ENCODE measurements at places on chromosomes 5 and 9.

DNA sequence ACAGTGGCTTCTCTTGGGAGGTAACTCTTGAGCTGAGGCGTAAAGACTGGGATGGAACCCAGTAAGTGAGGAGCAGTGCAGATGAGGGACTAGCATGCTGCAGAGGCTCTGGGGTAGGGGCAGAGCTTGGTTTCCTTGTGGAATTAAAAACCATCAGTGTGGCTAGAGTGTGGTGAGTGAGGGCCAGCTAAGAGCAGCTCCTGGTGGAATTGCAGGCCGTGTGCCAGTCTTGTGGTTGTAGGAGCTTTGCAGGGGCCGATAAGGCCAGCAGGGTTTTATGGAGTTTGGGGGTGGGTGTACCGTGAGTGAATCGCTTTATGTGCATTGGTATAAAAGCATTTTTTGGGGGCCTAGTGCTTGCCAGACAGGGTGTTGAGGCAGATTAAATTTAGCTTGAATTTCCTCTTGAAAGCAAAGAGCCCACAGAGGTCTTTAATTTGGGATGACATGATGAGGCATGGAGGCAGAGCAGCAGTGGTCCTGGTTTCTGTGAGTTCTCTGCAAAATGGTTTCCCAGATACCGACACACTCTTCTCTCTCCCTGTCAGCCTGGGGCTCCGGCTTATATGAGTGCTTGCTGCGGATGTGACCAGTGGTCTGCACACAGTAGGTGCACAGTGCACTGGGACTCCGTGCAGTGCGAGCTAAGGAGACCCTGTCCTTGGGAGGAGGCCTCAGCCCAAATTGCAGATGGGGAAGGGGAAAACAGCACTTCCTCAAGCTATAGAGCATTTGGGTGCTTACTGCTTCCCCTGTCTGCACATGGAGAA lies 176.4 kb upstream of the PITX1 start:
- DNase-seq = no peak

DNA sequence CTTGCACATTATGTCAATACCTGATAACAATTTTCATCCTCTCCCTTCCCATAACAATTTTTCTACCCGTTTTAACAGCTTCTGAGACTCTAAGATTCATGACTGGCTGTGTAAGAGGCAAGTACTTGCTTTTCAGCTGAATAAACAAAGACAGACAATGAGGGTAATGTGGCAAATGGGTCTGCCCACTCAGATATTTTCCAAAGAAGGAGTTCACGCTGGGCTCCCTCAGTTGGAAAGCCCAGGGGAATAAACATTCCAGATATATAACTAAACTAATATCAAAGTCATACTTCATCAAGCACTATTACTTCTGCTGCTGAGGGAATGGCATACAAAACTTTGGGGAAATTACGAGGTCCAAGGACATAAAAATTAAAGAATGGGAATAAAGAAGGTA lies 24.4 kb downstream of the MEGF9 start:
- peak; percentile 52 for DNase-seq

DNA sequence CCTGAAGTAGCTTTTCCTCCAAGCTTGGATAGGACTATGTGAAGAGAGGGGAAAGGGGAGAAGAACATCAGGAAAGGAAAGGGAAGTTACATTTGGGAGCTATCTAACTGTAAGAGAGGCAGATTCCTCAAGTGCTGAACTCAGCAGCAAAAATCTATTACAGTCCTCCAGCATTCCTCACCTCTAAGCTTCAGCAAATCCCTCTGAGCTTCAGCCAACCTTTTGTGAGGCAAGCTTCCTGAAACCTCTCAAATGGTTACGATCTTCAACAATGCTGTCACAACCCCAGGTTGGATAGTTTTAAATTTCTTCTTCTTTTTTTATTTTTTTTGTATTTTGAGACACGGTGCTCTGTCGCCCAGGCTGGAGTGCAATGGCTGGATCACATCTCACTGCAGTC lies 2.5 kb upstream of the RNF38 start:
- DNase-seq = no peak

DNA sequence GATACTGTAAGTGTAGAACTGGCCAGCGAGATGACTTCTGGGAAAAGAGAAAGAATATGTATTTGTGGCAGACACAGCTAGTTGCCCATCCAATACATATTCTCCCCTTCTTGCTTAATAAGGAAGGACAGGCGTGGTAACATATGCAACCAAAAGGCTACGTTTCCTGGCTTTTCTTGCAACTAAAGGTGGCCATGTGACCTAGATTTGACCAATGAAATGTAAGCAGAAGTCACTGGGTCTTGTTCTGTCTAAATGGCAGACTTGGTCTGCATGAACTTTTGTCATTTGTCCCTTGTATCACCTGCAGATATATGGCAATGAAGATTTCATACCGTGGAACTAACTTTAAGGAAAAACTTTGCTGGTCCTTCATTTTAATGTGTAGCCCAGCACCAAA lies 183.8 kb downstream of the CDH12 start:
- DNase-seq = no peak

GRCh38 chr5:145543968-145544367 lies 291.2 kb downstream of the PRELID2 start:
- DNase-seq = no peak

- no peak for DNase-seq
Measured at GRCh38 chr9:126347093-126347492, 20.5 kb downstream of the MVB12B start.

- no peak for DNase-seq
Measured at GRCh38 chr5:149210968-149211490, 60.6 kb upstream of the AFAP1L1 start.

DNA sequence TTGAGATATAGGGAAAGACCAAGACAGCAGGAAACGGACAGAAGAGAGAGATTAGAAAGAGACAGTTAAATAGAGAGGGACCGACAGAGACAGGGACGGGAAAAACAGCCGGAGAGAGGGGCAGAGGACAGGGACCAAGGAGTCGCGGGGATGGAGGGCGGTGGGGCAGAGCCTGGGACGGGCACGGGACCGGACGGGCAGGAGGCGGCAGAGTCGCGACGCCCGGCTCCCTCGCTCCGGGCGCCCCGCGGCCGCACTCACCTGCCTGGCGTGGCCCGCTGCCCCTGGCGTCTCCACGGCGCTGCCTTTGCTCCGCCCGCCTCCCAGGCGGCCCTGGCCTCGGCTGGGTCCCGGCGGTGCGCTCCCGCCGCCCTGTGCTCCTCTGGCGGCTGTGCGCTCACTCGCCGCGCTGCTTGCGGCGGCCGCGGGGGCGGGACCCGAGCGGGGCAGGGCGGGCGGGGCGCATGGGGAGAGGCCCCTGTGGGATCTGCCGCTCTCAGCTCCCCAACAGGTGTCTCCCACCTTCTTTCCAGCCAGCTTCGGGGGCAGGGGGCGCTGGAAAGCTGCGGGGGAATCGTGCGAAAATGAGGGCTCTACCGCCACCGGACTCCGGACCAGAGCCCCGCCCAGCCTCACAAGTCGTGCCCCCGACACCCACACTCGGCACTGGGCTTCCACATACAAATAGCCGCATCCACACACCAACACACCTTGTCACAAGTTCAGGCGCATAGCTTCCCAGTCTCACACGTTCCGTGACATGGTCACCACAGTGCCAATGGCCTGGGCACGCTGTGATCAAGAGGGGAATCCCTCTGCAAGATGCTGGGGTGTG lies at the start of gene ARID3C:
TSS of gene ARID3C (minus strand) at position 411 of the 835 bp plus-strand sequence. CDS start 1,052 bp downstream, outside the sequence.
- no peak for DNase-seq

DNA sequence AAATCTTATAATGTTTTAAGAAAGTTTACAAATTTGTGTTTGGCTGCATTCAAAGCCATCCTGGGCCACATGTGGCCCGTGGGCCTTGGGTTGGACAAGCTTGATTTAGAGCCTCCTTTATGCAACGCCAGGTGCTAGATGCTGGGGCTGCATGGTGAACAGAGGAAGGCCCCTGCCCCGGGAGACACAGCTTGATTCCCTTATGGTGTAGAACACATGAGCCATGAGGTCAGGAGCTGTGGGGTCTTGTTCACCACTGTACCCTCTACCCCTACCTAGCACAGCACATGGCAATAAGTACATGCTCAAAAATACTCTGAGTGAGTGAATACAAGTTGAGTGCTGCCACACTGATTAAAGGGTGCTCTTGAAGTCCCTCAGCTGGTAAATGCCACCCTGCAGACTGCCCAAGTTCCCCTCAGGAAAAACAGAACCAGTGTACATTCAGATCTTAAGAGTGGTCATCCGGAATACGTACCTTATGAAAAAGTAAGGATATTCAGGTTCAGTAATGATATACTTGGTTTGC lies 71.9 kb downstream of the ARRDC3 start:
- no peak for DNase-seq

DNA sequence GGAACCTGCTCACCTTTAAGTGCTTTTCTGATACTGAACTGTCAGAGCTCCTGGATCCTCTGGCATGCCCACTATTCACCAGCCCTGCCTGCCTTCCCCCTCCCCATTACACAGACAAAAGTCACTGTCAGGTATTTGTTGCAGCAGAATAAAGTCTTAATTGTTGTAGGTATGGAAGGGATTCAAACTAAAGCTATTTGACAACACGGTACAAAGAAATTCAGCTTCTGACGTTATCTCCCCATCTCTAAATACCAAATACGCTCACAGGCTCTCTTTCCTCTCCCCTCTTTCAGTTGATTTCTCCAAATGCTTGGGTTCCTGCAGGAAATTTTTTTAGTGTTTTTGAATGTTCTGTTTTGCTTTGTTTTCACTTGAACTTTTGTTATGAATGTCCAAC lies 9.3 kb upstream of the TGFBR1 start:
- no peak for DNase-seq

GRCh38 chr5:5156471-5157082 lies 16.4 kb downstream of the ADAMTS16 start:
- no peak for DNase-seq

DNA sequence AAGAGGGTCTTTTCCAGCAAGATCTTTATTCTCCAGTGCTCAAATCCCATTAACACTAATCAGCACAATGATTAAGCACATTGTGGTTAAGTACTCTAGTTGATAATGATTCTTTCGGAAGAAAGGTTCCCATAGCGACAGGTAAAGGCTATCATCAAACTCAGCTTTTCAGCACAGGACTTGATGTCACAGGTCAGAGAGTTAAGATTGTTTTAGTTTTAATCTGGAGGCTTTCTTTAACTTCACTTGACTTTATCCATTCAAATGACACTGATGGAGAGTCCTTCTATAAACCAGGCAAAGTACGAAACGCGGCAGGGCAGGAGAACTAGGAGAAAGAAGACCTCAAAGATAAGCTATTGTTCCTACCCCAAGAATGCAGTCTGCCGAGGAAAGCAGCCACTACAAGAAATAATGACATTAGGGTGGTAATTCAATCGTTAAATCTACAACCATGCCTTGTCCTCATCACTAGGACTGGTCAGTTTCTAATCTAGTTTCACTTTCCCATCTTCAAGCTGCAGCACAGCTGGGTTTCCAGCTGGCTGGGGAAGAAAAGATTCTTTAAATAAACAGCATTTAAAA lies 4.6 kb downstream of the NRG2 start:
- DNase-seq = peak; percentile 52

DNA sequence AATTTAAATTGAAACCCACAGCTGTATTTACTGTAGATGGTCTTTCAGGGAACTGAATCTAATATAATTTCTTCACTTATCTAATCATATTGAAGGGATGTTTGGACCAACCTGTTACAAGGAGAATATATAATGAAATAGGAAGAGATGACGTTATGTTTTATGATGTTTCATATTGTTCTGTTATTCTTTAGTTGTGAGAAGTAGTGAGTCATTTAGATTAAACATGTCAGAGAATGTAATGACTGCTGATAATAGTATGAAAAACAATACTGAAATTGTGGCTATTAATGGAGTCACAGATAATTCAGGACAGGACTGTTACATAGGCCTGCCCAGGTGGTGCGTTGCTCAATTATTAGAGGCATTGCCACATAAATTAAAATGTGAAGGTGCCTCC lies 1993.4 kb downstream of the EFNA5 start:
- no peak for DNase-seq

DNA sequence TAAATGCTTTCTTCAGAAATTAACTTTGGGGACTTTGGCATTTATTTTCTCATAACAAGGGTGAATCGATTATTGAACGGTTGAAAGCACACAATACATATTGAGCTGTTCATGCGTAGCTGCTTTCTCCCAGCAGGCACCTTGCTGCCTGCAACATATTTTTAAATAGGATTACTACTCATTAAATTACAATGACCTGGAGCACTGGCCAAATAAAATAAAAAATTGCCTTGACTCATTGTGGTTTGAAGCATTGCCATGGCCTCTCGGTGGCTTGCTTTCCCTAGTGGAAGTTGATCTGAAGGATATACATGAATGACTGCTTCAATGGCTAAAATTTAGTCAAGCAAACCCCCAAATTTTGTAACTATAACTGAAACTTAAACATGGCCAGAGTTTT lies 181.6 kb upstream of the NUDT12 start:
- DNase-seq = no peak

Measured in NCI-H748 treated with DMSO at 0.1 percent for 48 hours (cell line).